ENCODE measurements at places on chromosomes 1 and 21.

DNA sequence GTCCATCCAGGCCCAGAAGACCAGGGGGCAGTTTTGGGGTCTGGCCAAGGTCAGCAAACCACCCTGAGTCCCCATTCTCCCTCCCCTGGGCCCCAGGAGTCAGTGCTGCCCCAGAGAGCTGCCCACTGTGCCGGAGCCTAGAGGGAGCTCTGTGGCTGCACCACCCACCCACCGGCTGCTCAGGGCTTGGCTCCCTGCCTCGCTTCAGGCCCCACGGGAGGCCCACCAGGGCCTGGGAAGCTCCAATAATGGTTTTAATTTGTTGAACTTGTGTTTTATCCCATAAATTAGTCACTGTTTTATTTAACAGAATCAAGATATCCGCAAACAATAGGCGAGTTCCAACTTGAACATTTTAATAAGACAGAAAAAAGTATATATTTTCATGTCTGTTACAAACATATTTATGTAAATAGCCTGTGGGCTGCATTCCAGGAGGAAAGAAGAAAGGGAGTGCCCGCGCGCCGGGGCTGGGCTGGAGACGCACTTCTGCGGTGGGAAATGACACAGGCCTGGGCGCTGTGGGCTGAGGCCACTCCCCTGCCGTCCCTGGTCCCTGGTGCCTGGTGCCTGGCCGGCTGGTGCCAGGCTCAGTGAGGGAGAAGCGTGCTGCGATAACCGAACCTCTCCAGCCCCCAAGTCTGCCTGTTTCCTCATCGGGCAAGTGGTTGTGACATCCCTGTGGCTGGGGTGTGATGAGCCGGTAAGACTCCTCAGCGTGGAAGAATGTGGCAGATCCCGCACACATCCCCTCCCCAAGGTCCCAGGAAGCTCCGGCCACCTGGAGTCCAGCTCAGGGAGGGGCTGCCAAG is 160.5 kb downstream of the PEX14 start:
- peak; percentile 30 for DNase-seq

GRCh38 chr1:7684132-7684531 is 87.0 kb upstream of the VAMP3 start:
- peak; percentile 76 for DNase-seq

GRCh38 chr1:171576144-171576543 is 45.9 kb upstream of the MYOCOS start:
- DNase-seq: no peak

GRCh38 chr1:161273402-161273801 is 14.9 kb downstream of the PCP4L1 start:
- no peak for DNase-seq
